Foreskin fibroblast (primary cell): ENCODE measurements at places on chromosomes 11 and 22.
A peak's percentile ranks its signal among the peaks of the same experiment; 100 is the strongest.

- no peak for DNase-seq
These were observed 19.0 kb upstream of the TXNRD2 start for GRCh38 chr22:19960491-19961200.

- peak; percentile 9 for DNase-seq
These were observed 1248.4 kb downstream of the BRD1 start for GRCh38 chr22:48579043-48579927.

- DNase-seq: no peak
These were observed 113.0 kb downstream of the NTM start for GRCh38 chr11:131483453-131483852.

GRCh38 chr11:126331286-126331685, 24.2 kb upstream of the ST3GAL4 start:
- DNase-seq: no peak

DNA sequence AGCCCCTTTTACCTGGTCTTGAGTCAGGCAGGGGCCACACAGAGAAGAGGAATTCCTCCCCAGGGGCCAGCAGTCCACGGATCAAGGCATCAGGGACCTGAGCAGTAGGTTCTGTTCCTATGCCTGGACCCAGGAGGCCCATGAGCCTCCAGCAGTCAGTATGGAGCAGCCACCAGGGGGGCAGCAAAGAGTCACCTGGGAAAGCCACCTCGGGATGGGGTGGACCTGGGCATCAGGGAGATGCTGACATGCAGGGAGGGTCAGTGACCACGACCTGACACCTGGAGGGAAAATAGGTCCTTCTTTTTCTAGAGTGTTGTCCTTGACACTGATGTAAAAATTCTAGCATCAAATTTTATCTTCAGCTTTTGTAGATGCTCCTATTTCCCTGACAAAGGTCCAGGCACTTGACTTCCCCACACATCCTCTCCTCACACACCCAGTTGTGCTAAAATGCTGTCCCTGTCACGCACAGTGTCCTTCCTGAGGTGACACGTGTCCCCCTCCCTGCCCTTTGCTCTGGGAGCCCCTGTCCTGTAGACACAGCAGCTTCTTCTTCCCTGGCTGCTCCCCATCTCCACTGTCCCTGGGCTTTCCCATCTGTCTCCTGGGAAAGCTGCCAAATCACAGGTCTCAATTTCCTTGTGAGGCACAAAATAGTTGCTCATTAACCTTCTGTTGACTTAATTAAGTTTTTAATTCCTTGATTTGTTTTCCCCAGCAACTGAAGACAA, 70.0 kb upstream of the IGLL5 start:
- DNase-seq: no peak

GRCh38 chr11:43874078-43874477, 6.6 kb upstream of the ALKBH3 start:
- DNase-seq: no peak

GRCh38 chr11:65043881-65044501, 3.0 kb downstream of the SAC3D1 start:
- DNase-seq: peak; percentile 37

GRCh38 chr11:32894149-32894827, 1.7 kb downstream of the QSER1 start:
- peak; percentile 81 for DNase-seq

- DNase-seq: no peak
These were observed 89.8 kb downstream of the ALX4 start for GRCh38 chr11:44219830-44220796.

DNA sequence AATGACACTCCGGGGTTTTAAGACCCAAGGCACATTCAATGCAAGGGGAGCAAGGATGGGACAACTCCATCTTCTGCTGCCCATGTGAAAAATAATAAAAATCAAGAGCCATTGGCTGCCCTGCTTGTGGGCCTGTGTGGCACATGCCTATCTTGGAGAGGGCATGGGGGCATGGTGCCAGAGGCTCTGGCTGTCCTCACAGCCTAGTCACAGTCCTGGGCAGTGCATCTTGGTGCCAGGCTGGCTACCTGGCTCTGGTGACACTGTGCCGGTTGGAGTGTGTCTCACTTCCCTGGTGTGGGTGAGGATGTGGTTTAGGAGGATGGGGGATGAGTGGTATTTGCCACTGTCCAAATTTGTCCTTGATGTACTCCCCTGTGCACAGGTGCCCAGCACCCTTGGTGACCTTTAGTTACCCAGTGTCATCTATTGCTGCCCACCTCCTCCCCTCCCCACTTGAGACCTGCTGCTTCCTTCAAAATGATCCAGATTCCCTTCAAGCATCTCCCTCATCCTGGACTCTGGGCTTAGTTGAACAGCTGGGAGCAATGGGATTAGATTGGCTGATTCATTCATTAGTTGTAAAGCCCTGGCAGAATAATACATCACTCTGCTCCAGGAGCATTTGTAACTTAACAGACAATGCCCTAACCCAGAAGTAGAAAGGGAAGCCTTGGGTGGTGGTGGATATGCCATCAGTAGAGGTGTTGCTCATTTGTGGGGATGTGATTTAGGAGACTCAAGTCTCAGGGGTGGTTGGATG, 4.6 kb downstream of the TMEM86A start:
- DNase-seq: no peak

DNA sequence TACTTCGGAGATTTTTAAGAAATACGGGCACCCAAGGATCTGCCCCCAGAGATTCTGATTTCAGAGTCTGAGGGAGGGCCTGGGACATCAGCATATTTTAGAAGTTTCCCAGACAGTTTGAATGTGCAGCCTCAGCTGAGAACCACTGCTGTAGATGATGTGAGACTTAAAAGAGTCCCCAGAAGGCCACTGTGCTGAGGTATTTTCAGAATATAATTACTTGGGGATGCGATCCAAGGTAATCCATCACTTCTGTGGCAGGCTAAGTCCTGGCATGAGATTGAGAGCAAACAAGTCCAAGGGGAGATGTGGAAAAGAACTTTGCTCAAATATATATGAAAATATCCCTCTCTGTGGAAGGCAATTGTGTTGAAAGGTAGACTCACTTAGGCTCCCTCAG, 48.3 kb upstream of the AMOTL1 start:
- DNase-seq: no peak

GRCh38 chr22:29121124-29121523, 48.3 kb downstream of the KREMEN1 start:
- DNase-seq: no peak

DNA sequence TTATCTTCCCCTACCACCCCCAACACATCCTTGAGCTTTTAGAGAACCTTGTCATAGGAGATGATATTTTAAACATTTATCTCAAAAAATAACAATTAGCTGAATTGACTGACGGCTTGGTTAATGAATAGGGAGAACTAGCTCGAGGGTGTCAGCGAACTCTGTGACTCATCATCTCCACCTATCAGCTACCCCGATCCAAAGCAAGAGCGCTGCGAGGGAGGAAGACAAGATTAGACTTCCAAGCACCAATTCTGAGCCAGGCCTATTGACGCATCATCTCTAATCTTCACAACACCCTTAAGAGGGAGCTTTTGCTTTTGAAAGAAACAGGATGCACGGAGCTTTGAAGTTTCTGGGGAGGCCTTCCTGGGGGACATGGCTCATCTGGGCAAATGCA, 51.0 kb upstream of the GALNT18 start:
- no peak for DNase-seq

GRCh38 chr22:21587803-21588611, 20.5 kb downstream of the UBE2L3 start:
- DNase-seq: peak; percentile 44
